ENCODE measurements at places on chromosomes 3 and 15.

DNA sequence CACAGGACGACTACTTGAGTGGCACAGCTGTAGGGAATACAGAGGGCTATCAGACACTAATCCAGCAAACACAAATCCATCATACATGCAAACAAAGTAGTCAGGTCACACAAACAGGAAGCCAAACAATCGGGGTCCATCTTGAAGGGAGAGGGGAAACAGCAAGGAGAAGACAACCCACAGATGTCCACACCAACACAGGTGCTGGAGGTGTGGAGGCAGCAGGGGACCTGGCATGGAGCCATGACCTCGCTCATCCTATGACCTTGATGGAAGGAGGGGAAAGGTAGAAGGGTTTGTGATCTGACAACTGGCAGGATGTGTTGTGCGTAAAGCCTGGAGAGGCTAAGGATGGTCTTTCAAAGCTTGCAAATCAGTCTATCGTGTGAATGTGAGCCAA, 39.9 kb upstream of the SKOR1 start:
- no peak for DNase-seq

- DNase-seq = no peak
Observed at GRCh38 chr3:98328933-98329332, 24.7 kb upstream of the OR5K4 start.

DNA sequence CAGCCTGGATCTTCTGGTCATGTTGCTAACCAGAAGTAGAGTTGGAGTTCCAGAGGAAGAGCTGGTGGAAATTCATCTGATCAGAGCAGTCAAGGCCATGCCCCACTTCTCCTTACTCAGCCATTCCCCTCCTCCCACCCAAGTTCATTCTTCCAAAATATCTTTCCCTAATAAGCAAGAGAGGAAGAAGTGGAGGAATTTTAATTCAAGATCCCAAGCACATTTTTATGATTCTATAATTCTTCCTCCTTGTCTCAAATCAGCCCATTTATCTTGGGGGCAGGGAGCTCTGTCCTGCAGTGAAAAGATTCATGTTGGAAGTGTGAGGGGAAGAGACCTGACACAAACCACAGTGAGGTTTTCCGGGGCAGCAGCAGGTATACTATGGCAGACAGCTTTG, 85.0 kb upstream of the GALNT15 start:
- no peak for DNase-seq

- DNase-seq = no peak
Observed at GRCh38 chr3:34483311-34483887, 685.0 kb downstream of the PDCD6IP start.

DNA sequence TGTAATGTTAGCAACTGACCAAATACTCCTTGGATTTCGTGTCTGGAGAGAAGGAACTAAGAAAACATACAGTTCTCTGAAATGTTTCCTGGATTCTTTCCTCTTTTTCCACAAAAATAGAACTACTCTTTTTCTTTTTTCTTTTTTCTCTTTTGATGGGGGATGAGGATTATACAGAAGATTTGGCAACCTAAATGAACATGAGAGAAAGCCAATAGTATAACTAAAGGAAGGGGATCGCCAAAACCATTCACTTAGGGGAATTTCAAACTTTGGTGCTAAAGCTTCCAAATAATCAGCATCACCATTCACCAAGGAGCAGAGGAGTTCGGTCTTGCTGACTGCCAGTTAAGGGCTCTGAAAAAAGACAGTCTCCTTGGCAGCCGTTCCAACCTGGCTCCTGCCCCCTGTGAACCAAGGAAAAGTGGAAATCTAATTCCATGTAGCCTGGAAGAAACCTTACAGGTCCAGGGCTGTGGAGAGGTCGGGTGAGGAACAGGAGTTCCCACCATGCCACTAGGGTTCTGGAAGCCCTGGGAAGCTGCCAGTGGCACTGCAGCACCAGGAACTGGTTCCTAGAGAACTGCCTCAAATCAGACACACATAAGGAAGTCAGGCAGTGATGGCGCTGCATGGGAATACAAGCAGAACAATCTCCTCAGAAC, 176.9 kb downstream of the TNIK start:
- DNase-seq = no peak

GRCh38 chr15:81945014-81945615, 100.7 kb downstream of the MEX3B start:
- no peak for DNase-seq

DNA sequence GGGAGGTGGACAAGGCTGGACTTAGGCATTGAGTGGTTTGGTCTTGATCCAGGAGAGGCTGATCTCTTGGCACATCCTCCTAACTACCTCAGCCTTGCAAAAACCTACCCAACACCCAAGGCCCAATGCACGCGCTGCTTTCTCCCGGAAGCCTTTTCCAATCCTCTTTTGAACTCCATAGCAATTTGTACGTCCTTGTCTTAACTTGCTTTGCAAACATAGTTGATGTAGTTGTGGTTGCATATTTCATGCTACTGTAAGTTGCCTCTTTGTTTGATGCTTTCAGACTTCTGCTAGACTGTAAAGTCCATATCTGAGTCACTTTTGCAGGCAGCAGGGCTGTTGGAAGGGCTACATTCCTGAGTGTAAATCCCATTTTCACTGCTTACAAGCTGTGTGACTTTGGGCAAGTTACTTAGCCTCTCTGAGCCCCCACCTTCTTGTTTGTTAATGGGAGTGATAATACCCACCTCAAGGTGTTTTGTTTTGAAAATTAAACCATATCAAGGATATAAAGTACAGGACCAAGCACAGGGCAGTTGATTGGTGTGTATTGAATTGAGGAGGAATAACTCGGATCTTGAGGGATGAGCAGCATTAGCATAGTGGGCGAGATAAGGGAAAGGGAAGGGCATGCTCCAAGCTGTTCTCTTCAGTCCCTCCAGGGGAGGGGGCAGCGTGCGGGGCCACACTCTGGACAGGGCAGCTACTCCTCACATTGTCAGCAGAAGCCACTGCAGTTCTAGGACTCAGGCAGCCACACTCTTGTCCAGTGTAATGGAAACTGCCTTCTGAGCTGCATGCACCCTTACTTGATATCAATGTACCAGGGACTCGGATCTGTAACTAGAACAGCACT, 28.8 kb downstream of the SIAH2 start:
- no peak for DNase-seq

DNA sequence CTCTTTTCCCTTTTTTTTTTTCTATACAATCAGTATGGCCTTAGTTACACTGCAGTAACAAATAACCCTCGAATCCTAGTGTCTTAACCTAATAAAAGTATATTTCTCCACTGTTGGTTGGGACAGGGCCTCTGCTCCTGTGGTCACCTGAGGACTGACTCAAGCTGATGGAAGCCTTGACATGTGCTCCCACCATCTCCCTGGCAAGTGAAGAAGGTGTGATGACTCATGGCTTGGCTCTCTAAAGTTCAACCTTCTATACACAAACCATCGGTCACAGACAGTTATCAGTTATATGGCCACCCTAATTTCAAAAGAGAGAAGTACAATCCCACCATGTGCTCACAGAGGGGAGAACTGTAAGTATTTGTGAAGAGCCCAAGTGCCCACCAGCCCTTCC, 65.8 kb upstream of the CACNA2D3 start:
- DNase-seq = no peak

DNA sequence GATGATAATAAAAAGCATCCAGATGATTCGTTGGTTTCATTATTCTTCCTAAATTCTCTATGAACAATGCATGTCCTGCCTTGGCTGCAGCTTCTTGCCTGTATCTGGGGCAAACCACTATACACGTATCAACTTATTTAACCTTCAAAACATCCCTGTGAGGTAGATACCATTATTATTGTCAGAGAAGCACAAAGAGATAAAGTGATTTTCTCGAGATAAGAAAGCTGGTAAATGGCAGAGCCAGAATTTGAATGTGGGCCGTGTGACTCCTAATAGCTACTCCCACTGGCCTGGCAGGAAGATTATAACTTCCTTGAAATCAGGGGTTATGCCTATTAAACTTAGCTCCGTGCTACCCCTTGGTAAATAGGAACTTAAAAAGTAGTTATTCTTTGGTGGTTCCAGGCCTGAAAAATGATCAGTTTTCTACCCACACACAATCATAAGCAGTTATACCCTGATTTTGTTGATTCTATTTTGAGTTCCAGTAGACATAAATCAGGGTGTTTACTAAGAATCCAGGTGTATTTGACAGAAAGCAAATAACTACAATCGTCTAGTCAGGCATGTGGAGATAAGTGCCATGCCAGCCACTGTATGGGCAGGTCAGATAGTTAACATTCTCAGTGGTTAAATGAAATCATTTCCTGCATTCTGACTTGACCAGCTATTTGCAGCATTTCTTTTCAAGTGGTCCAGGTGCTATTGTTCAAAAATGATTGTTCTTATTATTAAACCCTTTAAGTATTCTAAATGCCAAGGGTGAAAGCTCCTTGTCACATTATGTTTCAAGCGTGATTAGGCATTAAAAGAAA, 99.2 kb upstream of the LRRN1 start:
- DNase-seq = no peak

All from activated CD8-positive, alpha-beta memory T cell treated with anti-CD3 and anti-CD28 coated beads for 48 hours (primary cell).